ENCODE measurements at places on chromosomes 11 and 22.

- DNase-seq = no peak
Measured at GRCh38 chr11:112771851-112772250, 189.4 kb upstream of the NCAM1 start.

DNA sequence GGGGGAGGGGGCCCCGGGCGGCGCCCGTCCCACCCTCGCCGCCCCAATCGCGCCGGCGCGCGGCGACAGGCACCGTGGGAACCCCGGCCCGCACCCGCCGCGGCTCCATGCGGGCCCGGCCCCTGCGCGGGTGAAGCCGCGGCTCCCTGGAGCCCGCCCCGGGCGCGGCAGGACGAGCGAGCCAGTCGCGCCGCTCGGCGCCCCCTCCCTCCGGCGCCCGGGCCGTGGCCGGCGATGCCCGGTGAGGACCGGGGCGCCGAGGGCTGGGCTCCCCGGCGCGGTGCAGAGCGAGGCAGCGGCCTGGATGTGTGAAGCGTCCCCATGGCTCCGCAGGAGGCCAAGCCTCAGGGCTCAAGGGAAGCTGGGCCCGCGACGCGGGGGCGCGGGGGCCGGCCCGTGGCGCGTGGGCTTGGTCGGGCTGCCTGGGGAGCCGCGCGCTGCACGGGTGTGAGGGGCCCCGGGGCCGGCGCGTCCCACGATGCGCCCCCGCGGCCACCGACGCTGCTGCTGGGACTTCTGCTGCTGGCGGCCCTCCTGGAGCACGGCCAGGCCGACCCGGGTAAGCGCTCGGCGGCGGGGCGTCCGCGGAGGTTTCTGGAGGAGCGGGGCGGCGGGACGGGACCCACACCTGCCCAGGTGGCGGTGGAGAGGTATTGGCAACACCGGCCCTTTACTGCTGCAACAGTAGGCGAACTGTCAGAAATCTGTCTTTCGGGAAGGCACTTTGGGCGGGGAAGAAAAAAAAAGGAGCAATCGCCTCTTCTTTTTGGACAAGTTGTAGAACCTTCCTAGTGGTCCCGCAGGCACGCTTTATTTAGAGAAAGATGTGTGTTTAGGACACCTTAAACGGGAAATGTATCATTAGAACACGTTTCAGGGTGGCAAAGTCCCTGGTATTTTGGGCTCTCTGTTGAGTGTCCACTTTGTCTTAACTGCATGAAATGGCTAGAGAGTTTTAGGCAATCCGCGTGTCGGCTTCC, 119.4 kb downstream of the HIPK3 start:
- no peak for DNase-seq

DNA sequence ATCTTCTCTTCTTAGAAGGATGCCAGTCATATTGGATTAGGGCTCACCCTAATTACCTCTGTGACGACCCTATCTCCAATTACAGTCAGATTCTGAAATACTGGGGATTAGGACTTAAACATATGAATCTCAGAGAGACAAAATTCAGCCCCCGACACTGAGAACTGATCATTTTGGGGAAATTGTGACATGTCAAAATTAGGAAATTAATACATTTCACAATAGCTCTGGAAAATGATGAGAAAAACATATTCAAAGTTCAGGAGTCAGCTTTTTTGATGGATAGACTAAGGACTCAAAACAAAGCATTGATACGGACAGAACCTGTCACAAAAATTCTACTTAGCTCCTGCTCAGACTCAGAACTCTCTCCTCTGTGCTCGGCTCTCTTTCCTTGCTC, 40.8 kb downstream of the COMMD9 start:
- DNase-seq = no peak

DNA sequence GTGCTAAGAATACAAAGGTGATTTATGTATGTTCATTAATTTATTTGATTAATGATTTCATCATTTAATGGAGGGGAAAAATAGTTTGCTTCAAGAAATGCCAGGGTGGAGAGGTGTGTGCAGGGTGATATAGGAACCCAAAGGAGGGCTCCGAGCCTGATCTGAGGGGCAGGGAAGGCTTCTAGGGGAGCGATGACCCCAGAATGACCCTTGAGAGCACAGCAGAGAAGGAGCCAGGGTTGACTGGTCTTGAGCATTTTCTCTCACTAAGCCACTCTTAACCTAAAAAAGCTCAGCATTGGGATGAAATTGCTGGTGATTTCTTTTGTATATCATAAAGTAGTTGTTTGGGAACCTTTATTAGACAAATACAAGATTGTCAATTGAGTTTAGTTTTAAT, 35.1 kb downstream of the HIPK3 start:
- no peak for DNase-seq

DNA sequence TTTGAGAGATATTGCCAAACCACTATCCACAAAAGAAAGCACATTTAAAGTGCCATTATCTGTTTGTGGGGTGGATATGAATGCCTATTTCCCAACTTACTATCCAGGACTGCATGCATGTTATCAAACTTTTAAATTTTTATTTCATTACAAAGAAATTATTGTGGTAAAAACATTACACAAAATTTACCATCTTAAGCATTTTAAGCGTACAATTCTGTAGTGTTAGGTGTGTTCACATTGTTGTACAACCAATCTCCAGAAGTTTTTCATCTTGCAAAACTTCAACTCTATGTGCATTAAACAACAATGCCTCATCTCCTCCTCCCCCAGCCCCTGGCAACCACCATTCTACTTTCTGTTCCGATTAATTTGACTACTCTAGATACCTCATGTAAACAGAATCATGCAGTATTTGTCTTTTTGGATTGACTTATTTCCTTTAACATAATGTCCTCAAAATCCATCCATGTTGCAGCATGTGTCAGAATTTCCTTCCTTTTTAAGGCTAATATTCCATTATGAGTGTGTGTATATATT, 17.6 kb upstream of the CD44 start:
- DNase-seq = no peak

- DNase-seq = no peak
Measured at GRCh38 chr11:134537296-134537695, 125.3 kb upstream of the B3GAT1 start.

GRCh38 chr22:49237703-49238102, 590.0 kb downstream of the BRD1 start:
- no peak for DNase-seq

DNA sequence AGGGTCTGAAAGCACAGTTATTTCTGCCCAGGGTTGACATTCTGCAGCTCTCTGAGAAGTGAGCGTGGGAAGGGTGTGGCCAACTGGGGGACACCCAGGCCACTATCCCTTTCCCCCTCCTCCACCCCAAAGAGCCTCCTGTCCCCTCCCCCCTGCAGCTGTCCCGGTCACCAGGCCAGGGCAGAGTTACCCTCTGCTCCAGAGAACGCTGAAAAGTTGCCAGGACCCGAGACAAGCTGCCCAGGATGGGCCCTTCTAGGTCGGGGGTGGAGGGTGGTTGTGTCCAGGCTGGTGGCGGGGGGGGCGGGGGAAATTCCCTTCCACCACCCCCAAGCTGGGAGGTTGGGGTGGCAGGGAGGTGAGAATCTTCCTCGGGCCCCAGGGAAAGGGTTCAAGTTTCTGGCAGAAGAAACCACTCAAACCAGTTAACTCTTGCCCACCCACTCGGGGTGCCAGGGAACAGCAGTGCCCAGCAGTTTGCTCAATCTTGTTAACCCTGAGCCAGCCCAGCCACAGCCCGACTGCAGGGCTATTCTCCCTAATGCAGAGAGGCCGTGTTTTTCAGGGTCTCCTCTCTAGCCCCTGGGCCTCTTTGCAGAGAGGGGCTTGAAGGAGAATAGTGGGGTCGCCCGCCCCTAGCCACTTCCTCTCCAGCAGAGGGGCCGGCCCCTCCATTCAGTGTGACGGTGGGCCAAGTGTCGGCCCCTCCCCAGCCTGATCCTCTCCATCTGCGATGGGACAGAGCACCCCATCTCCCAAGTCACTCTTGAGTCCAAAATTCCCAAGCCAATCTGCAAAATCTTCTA, 697 bp downstream of the LGALS1 start:
- DNase-seq = no peak

DNA sequence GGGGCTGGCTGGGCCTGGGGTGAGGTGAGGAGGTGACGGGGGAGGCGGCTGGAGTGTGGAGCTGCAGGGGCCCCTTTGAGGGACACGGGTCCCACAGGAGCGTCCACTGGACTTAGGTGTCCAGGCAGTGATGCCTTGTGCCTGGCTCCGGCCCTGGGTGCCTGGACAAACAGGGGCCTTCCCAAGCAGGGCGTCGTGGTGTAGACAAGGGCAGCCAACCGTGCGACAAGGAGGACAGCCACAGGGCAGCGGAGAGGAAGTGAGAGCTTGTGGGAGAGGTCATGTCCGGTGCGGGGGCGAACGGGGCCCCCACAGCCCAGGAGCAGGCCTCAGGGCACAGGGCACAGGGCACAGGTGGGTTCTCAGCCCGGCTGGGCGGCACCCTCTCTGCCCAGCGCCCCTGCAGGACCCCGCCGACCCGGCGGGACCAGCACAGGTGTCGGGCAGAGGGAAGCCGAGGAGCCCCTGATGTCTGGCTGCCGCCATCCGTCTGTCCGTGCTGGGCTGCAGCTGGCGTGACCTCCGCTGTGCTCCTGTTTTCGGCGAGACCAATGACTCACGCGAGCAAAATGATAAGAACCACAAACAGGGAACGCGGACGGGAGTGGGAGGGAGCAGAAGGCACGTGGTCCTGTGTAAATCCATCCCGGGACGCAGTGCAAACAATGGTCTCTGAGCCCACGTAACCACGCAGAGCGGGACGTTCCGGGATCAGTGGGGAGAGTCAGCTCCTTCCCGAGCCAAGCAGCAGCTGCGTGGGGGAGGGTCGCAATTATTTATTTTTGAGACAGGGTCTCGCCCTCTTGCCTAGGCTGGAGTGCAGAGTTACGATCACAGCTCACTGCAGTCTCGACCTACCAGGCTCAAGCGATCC, 49.1 kb upstream of the A4GALT start:
- DNase-seq = no peak

DNA sequence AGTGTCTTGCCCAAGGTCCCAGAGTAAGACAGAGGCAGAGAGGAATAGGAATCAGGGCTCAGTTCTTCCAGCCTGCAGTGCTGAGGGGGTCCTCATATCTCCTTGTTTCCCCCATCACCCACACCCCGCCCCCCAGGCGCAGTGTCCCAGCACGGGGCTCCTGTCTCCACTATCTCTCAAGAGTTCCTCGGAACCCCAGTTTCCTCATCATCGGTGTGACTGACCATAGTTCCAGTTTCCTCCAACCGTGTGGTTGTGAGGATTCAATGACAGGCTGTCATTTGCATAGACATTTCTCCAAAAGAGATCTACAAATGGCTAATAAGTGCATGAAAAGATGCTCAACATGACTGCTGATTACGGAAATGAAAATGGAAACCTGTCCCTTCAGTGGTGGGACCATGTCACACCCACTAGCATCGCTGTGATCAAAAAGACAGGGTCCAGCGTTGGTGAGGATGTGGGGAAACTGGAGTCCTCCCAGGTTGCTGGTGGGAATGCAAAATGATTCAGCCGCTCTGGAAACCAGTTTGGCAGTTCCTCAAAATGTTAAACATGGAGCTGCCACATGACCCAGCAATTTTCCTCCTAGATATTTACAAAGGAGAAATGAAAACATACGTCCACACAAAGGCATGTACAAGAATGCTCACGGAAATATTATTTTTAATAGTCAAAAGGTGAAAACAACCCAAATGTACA, 31.8 kb upstream of the PDGFB start:
- DNase-seq = no peak

GRCh38 chr11:19433367-19433766, 192.6 kb upstream of the E2F8 start:
- DNase-seq = no peak

- no peak for DNase-seq
Measured at GRCh38 chr22:32556159-32556558, 81.5 kb downstream of the FBXO7 start.

DNA sequence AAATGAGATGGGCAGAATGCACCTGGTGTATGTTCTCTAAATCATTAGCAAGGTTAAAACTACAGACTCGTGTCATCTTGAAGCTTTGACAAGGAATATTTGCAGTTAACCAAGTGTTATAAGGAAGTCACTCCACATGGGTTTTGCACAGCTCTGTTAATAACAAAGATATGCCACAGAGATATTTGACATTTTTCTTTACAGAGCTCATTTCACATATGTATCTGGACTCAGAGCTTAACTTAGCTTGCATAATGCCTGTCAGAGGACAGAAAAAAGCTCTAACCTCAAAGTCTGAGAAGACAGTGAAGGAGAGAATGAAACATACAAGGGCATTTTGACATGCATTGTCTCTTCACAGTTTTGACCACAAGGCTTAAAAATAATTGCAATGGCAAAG, 105.5 kb downstream of the C11orf87 start:
- no peak for DNase-seq

DNA sequence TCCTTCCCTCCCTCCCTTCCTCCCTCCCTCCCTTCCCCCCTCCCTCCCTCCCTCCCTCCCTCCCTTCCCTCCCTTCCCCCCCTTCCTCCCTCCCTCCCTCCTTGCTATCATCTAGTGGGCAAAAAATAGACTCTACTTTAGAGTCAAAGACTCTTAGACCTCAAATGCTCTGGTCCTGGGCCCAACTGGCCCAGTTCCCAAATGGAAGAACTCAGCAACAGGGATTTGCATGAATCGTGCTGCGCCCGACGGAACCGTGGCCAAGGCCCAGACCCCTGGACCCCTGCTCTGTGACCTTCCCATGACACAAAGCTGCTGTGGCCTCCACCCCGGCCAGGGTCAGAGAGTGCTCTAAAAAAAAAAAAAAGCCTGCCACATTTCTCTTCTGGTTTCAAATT, 97.4 kb downstream of the WNT7B start:
- no peak for DNase-seq

DNA sequence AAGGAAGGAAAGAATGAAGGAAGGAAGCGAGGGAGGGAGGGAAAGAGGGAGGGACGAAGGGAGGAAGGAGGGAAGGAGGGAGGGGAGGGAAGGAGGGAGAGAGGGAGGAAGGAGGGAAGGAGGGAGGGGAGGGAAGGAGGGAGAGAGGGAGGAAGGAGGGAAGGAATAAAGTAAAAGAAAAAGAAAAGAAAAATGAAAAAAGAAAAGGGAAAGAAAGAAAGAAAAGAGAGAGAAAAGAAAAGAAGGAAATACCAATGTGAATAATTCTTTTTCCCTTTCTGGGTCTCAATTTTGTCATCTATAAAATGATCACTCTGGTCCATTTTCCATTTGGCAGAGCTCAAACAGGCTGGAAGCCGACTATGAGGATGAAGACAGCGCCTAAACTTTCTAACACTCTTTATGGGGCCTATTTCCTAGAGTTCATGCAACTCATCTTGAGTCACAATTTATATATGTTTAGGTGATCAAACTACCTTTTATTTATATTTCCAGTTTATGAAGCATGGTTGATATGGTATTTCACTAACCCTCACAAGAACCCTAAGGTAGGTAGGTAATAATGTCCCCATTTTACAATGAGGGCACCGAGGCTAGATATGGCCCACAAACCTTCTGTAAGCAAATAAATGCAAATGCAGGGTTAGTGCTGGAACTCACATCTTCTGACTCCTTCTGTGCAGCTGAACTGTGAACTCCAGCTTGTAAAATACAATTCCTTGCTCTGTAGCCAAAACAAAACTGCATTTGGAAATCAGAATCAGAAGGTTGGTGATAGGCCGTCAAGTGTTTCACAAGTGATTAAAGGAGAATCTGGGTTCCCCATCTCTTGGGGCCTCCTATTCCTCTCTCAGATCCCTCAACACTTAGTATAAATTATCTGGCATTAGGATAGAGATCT, 434.3 kb downstream of the ETS1 start:
- no peak for DNase-seq
